SK-N-MC (cell line): ENCODE measurements at places on chromosomes 5 and 9.
A peak's percentile ranks its signal among the peaks of the same experiment; 100 is the strongest.

DNA sequence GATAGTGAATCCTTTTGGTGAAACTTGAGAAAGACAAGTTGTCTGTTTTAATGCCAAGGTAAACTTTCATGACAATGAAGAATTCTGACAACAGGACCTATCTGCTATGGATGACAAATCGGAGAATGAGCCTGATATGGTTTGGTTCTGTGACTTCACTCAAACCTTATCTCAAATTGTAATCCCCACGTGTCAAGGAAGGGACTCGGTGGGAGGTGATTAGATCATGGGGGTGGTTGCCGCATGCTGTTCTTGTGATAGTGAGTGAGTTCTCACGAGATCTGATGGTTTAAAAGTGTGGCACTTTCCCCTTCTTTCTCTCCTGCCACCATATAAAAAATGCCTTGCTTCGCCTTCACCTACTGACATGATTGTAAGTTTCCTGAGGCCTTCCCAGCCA lies 1964.1 kb upstream of the CDH9 start:
- DNase-seq, result no peak

GRCh38 chr5:34507933-34508332 lies 148.2 kb upstream of the RAI14 start:
- no peak for DNase-seq

GRCh38 chr5:57539281-57539701 lies 56.7 kb upstream of the ACTBL2 start:
- DNase-seq, result peak; percentile 20

GRCh38 chr9:97510797-97511654 lies 9.6 kb downstream of the TMOD1 start:
- no peak for DNase-seq

GRCh38 chr9:70407081-70407503 lies 7.4 kb downstream of the KLF9 start:
- no peak for DNase-seq

DNA sequence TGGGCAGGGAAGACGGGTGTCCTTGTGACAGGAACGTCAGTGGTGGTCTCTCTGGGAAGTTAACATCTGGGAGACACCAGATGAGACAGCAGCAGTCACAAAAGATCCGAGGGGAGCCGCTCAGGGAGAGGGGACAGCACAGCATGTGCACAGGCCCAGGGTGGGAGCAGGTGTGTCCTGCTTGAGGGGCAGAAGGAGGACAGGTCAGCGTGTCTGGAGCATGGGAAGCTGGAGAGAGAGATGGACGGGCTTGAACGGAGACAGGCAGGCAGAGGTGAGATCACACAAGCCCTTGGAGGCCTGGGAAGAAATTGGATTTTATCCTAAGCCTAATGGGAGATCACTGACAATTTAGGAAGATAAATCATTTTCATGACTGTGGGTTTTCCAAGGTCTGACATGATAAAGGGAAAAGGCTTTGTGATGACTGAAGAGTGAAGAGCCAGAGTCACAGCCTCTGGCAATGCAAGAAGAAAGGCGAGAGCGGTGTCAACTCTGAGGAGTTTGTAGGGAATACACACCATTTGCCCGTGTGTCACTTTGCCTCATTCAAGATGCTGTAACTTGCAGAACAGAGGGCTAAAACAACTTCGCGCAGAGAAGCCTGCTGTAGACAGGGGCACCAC lies 88.3 kb downstream of the FSTL4 start:
- no peak for DNase-seq

GRCh38 chr5:90386099-90386710 lies 23.4 kb downstream of the CETN3 start:
- no peak for DNase-seq

- no peak for DNase-seq
Observed at GRCh38 chr9:91427873-91428272, 4.2 kb upstream of the NFIL3 start.

DNA sequence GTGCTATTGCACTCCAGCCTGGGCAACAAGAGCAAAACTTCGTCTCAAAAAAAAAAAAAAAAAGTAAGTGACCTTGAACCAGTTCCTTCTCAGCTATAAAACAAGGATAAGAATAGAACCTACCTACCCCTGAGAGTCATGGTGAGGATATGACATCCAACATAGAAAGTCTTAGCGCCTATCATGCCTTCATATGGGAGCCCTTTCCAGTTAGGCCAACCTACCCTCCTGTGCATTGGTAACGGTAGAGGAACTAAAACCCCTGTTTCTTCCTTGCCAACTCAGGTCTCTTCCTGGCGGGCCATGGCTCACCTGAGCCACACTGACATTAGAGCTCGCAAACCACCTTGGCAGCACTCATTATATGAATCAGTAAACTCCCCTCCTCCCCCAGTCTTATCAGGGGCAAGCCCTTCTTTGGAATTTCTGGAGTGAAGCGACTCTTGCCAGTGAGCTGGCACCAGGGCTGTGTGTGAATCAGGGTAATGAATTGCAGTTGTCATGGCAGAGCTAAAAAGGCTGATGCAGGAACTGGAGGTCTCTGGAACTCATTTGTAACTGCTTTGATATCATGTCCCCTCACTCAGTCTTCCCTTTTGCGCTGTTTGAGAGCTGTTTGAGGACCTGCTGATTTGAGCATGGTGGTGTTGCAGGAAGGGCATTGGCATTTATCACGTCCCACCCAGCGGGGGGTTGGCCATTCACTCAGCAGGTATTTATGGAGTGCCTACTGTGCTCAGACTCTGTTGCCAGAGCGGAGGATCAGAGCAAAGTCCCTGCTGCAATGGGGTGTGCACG lies 10.3 kb downstream of the WWC1 start:
- no peak for DNase-seq

DNA sequence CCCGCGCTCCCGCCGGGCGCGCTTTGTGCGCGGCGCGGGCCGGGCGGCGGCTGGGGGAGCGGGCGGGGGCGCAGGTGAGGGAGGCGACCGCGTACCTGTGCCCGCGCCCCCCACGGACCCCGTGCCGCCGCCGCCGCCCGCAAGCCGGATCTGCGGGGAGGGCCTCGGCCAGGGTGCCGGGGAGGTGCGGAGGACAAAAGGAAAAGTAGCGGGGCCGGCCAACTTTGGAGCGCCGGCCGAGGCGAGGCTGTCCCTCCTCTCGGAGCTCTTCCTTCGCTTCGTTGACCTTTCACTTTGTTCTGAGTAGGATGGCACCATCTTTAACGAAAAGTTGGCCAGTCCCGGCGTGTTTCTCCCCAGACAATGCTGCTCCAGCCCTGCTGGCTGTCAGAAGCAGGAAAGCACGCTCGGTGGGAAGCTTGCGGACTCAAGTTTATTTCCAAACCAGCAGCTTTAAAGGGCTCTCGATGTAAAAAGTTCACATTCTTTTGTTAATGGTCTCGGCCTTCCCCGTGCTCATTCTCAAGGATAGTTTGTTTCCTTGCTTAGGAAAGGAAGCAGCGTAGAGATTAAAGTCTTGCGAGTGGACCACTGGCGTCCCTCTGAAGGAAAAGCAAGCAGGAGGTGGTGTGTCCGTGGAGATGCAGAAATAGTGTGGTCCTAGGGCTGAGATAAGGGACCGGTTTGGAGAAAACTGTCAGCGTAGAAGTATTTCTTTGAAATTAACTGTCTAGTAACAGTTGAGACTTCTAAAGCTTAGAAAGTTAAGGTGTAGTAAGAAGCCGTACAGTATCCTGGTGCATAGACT lies 639 bp downstream of the EHMT1 start:
- no peak for DNase-seq
